ENCODE measurements at places on chromosomes 4 and X.

DNA sequence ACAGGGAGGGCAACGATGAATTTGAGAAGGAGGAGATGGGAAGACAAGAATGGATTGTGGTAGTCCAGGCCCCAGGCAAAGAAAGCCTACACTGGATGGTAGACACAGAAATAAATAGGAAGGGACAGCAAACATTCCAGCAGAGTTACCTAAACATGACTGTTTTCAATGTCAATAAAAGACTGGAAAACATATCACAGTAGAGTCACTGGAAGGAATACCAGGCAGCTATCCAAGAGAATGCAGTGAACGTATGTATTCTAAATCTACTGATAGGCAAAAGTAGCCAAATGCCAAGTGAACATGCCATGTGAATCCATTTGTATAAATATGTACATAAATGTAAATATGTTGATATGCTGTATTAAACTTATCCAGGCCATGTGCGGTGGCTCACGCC, 183.0 kb downstream of the PALLD start:
- DNase-seq, result no peak

DNA sequence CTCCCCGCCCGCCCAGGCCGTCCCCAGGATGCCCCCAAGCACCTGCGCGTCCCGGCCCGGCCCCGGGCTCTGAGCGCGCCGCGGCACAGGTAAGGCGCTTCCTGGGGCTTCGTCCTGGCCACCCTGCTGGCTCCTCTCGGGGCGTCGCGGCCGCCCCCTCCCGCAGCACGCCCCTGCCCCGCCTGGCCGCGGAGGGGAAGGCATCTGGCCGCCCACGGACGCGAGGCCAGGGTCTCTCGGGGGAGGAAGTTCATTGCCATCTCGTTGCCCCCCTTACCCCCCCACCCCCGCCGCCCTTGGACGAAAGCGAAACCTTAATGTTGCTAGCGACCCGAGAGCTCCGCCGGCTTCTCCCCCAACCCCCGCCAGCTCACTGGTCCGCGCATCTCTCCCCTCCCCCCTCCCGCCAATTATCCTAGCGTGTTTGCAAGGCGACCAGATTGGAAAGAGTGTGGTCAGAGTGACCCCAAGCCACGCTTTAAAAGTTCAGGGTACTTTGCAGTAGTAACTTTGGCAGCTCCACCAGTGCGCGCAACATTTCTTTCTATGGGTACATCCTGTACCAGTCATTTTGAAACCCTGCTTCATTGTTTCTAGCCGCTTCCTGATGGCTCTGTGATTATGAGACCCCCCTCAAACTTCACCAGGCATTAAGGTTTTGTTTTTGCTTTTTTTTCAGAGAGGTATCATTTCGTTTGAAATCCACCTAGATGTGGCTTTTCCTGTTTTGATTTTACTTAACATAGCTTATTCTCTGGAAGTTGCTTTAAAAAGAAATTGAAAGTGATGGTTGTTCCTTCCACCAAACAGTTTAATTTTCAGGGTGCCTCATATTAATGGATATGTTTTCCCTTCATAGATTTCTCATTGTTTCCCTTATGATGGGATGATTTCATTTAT, 626 bp downstream of the TBC1D1 start:
- DNase-seq, result peak; percentile 27

- DNase-seq, result no peak
Measured at GRCh38 chr4:20337261-20337664, 85.6 kb downstream of the SLIT2 start.

- no peak for DNase-seq
Measured at GRCh38 chrX:7638078-7638710, 204.8 kb upstream of the VCX start.

DNA sequence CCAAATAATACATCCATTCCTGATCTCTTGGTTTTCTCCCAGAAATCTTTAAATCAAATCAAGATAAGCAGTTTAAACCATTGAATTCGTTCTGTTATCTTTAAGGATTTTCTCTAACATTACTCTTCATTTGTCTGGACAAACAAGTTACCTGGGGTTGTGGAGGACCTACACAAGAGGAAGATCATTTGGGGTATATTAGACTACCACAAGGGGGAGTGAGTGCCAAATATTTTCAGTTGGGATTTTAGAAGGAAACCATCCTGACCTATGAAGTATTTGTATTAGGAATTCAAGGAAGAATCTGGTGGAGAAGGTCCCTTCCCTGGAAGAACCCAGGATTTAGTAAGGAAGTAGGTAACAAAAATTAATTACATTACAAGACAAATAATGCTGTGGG, 12.0 kb upstream of the DCHS2 start:
- no peak for DNase-seq

GRCh38 chr4:137226900-137227299, 305.4 kb downstream of the PCDH18 start:
- DNase-seq, result no peak

- DNase-seq, result no peak
Measured at GRCh38 chr4:74578329-74578728, 133.4 kb downstream of the AREG start.

DNA sequence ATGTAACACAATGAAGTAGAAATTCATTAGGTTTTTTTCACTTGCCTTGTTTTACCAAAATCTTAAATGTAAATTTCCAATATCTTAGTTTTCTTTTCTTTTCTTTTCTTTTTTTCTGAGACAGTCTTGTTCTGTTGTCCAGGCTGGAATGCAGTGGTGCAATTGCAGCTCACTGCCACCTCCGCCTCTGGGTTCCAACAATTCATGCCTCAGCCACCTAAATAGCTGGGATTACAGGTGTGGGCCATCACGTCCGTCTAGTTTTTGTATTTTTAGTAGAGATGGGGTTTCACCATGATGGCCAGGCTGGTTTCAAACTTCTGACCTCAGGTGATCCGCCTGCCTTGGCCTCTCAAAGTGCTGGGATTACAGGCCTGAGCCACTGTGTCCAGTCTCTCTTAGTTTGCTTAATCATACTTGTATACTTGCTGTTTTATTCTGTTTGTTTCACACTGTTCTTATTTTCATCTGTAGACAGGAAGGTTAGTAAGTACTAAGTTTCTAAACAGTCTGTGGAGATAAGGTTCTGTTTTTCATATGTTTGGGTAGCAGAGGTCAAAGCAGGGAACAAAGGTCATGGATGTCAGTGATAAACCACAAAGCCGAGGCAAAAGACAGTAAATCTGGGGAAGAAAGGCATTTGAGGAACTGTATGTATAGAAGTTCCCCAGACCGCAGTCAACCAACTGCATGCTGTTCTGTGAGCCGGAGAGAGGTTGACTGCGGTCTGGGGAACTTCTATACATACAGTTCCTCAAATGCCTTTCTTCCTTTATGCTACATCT, 129.1 kb downstream of the CBR4 start:
- DNase-seq, result no peak

- DNase-seq, result no peak
Measured at GRCh38 chrX:119482041-119482440, 13.8 kb downstream of the SLC25A5 start.

GRCh38 chr4:7542781-7543180, 108.1 kb upstream of the PSAPL1 start:
- DNase-seq, result no peak

- DNase-seq, result no peak
Measured at GRCh38 chr4:124334119-124334518, 378.4 kb downstream of the ANKRD50 start.

GRCh38 chr4:47831026-47831679, 6.7 kb downstream of the CORIN start:
- no peak for DNase-seq

DNA sequence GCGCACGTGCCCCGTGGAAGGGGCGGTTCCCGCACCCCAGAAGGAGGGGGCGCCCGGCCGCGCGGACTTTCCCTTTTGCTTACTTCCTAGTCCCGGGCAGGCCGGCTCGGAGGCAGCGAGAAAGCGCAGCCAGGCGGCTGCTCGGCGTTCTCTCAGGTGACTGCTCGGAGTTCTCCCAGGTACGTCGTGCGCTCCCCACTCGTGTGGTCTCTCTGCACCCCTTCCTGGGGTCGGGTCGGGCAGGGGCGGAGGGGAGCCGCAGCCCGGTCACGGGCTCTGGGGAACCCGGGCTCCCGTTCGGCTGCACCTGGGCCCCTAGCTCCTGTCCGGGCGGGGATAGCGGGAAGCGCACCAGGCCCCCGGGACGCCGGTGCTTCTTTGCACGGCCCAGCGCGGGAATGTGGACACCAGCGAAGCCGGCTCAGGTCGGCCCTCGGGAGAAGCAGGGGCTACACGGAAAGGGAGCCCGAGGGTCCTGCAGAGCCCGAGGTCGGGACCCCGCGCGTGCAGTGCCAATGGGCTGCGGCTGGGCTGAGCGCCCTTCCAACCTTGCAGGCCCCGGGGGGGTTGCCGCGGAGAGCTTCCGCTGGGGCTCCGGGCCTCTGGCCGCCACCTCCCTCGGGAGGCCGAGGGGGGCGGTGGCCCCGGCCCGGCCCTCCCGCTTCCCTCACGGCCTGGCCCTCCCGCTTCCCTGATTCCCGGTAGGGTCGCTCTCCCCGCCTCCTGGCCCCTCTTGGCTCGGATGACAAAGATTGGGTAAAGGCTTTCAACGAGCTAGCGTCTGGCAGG, at the start of gene TLR2:
TLR2 (plus strand) TSS at position 99 of the 789 bp plus-strand sequence. CDS start 18,628 bp downstream, outside the sequence.
- DNase-seq, result peak; percentile 55

DNA sequence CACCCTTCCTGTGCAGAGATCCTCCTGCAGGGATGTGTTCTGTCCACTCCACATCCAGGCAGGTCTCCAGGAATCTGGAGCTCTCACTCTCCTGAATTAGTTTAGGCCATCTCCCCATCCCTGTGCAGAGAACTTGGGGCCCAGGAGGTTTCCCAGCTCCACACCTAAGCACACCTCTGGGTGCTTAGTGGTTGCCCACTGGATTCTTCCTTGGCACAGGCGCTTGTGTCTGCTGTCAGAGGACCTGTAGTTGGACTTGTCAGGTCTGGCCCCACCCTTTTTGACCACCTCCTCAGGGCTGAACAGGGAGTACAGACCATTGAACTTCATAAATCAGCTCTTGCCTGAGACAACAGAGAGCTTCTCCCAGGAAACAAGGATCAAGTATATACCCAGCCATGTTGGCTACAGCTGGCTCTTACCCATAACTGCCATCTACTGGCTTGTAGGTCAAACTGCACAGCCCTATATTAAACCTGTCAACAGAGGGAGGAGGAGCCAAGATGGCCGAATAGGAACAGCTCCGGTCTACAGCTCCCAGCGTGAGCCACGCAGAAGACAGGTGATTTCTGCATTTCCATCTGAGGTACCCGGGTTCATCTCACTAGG, 275.5 kb downstream of the PPARGC1A start:
- no peak for DNase-seq

- DNase-seq, result no peak
Measured at GRCh38 chrX:72202792-72203401, 21.3 kb downstream of the PIN4 start.

DNA sequence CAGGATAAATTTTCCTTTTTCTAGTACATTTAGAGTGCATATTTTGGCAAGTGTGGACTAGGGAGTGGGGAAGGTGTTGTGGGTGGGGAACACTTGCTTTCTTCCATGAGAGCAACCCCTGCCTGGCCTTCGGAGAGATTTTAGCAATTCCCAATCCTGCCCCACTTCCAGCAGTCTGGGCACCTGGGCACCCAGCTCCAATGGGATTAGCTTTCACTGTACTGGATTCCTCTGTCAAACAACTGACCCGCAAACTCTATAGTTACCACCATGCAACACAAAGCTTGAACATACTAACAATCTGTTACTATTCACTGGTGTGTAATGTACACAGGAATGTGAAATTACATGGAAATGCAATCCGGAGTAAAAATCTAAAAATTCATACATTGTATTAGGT, 50.3 kb downstream of the SH3RF1 start:
- no peak for DNase-seq

DNA sequence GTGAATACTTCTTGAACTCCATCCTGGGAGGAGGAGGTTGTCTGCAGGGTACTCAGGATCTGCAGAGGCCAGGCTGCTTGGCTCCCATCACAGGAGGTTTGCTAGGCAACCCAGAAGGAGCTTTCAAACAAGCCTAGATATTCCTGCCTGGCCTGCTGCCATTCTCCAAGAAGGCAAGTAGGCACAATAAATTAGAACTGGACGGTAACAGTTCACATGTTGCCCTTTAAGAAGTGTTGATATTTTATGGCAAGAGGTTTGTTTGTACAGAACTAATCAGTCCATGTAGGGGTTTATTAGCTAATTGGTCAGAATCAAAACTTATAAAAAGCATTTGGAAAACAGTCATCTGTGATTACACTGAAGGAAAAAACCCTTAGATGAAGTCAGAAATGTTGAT, 39.3 kb downstream of the SYNPO2 start:
- DNase-seq, result no peak

DNA sequence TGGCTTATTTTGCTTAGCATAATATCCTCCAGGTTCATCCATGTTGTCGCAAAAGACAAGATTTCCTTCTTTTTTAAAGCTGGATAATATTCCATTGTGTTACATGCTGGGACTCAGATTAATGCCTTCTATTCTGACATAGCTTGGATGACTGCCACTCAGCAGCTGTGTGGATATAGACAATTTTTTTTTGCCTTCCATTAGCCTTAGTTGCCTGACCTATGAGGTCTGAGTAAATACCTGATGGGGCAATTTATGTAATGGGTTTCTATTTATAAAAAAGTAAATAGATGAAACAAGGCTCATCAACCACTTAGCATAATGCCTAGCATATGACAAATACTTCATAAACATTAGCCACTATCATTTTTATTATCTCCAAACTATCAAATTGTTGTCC, 515.4 kb downstream of the ZNF674 start:
- no peak for DNase-seq

GRCh38 chrX:140064993-140065392, 99.7 kb upstream of the CXorf66 start:
- no peak for DNase-seq

GRCh38 chrX:40172401-40173142, 74.8 kb upstream of the BCOR start:
- no peak for DNase-seq

DNA sequence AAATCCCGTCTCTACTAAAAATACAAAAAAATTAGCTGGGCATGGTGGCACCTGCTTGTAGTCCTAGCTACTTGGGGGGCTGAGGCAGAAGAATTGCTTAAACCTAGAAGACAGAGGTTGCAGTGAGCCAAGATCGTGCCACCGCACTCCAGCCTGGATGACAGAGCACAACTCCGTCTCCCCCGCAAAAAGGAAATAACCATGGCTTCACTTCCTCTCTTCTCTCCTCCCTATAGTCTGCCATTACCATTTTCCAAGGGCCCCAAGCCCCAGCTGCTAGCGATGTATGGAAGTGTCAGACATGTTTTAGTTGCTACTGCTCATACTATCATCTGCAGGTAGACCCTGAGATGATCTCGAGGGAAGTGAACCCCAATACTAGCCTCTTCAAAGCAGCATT, 177.3 kb upstream of the FAM9B start:
- no peak for DNase-seq

Measured in T-helper 9 cell (primary cell).